ENCODE measurements at places on chromosomes 1 and 21. TPM values are rescaled to one million over a fixed set of nuclear protein-coding genes. Genes with fewer than 3 reads are reported as not detected.

DNA sequence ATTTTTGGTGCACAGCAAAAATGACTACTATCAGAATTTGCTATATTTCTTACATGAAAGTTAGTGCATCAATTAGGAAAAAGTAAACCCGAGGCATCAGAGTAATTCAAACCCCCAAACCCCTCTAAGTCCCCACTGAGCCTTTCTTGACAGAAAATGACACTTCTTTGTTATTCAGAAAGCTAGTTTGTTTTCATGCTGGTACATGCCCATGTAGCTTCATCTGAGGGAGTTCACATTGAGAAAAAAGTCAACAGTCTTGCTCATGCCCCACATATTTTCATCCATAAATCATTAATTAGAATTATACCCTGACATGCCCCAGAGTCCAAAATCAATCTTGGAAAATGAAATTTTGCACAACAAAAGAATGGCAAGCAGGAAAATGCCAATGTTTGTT lies 39.9 kb upstream of the PDC start:
- DNase-seq, result no peak

Gene LORICRIN
- total RNA-seq, result not detected

- DNase-seq, result no peak
These were observed 995 bp upstream of the ZBTB48 start for GRCh38 chr1:6578624-6579373.

Gene MIS18A
- 7.8 TPM for total RNA-seq

- no peak for DNase-seq
These were observed 88.8 kb downstream of the PRDM2 start for GRCh38 chr1:13788795-13789194.

DNA sequence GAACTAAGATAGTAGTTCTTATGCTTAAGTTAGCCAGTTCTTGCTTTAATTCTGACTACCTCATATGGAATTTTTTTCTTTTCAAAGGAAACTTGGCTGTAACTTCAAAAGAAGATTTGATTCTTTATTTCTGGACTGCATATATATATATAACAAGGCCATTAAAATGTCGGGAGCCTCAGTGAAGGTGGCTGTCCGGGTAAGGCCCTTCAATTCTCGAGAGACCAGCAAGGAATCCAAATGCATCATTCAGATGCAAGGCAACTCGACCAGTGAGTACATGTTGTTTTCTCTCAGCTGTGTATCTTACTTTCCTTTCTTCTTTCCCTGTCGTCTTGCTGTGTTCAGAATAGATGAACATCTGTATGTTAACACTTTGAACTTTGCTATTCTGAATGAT lies 21.8 kb downstream of the KIF1B start:
- no peak for DNase-seq

GRCh38 chr1:169327875-169328274 lies 39.7 kb downstream of the NME7 start:
- DNase-seq, result no peak

Gene TCHHL1
- total RNA-seq, result not detected

DNA sequence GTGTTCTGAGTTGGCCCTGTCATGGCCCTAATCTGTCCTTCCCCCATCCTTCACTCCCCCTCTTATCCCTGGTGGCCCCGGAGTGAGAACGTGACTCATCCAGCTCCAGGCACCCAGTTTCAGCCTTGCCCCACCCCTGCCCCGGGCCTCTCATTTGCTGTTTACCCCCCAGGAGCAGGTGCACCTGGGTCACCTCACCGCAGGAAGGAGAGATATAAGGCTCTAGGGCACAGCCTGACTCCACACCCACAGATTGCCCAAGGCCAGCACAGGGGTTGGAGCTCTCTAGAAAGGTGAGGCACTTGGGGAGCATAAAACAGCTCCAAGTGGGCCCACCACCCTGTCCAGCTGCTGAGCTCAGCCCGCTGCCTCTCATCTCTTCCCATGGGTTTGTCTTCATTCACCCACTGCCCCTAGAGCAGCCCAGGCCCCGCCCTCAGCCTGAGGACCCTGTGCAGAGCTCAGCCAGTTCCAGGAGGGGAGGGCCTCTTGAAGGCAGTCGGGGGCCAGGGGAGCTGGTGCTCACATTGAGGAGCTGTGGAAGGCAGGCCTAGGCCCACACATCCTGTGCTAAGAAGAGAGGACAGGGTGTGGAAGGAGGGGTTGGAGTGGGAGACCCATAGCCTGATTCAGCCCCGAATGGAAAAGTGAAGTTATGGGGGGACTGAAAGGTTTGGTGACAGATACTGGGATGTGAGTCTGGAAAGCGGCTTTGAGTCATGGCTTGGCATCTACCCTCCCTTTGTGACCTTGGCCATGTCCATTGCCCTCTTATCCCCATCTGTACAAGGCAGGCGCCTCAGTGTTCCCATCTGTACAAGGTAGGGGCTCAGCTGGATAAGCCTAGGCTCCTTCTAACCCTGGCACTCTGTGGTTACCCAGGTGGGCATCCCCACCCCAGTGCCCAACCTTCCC lies 16.1 kb upstream of the GPR37L1 start:
- no peak for DNase-seq

Gene DNALI1
- 3.8 TPM for total RNA-seq

Gene LCE1E
- total RNA-seq, result not detected

- no peak for DNase-seq
These were observed 52.0 kb upstream of the LYPLAL1 start for GRCh38 chr1:219121679-219122078.

Data from glomerular endothelial cell (primary cell).